EL (cell line): ENCODE measurements at places on chromosomes 7 and 10.

DNA sequence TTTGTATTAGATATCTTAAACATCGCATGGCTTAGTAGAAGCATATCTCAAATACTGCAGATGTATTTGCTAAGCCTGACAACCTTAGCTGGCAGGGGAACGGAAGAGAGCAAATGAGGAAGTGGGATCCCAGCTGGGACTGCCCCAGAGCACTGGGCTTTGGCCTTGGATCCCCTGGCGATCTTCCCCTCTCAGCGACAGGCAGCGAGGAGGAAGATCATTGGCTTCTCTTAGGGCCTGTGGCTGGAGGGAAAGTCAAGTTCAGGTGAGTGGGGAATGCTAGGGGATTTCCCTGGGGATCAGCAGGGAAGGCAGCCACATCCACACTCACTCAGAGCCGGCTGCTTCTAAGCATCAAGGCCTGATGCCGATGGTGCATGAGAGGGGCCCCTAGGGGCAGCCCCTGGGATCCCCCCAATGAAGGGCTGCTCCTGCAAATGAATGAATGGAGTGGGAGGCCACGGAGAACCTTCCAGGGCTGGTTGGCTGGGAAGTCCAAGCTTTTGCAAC lies 42.0 kb downstream of the LYZL2 start:
- DNase-seq = no peak

GRCh38 chr7:116122972-116123595 lies 87.3 kb upstream of the TES start:
- peak; percentile 36 for DNase-seq

DNA sequence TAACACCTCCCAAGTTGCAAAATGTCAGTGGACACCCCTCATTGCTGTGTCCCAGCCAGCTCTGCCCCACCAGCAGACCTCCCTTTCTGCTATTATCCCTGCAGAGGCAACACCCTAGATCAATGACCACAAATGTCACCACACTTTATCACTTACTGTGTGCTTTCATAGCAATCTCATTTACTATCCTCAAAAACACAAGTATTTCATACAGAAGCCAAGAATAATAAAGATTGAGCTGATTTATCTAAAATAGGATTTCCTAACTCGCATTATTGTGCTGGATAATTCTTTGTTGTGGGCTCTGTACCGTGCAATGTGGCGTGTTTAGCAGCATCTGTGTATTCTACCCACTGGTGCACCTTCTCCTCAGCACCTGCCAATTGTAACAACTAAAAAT lies 13.2 kb upstream of the ABCB5 start:
- DNase-seq = no peak

GRCh38 chr7:158248816-158249215 lies 338.8 kb downstream of the PTPRN2 start:
- DNase-seq = no peak

GRCh38 chr7:6359021-6359420 lies 86.6 kb upstream of the CYTH3 start:
- no peak for DNase-seq

- DNase-seq = no peak
Observed at GRCh38 chr7:106731646-106732444, 70.9 kb upstream of the CCDC71L start.

DNA sequence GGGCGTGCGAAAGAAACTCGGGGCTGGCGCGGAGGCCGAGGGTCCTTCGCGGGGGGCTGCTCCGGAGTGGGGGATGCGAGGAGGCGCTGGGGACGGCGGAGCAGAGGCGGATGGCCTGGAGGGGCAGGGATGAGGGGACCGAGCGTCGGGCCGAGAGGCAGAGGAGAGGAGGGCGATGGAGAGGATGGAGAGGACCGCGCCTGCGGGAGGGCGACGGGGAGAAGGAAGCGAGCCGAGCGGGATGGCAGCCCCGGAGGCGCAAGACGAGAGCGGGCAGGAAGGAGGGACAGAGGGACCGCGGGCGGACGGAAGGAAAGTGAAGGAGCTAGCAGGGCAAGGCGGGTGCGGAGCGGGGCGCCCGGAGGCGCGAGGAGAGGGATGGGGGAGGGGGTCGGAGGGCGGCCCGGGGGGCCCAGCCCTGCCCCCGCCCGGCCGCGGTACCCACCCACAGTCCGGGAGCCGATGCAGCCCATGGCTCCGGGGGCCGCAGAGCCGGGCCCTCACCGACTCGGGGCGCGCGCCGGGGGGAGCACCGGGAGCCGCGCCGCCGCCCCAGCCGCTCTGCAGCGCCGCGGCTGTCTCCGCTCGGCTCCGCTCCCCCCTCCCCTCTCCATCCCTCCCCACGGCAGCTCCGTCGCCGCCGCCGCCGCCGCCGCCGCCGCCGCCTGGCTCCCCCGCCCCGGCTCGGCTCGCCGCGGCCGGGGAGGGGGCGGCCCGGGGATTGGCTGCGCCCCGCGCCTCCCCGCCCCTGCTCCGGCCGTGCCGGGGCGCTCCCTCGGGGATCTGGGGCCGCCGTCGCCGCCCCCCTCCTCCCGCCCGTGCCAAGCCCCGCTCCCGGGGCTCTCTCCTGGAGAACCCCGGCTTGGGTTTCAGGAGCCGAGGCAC lies at the start of gene FAM131B:
Gene FAM131B, minus strand, starts transcription at position 583 of the 885 bp plus-strand sequence. Its CDS starts 110 bp downstream, at position 473.
- DNase-seq = peak; percentile 28

DNA sequence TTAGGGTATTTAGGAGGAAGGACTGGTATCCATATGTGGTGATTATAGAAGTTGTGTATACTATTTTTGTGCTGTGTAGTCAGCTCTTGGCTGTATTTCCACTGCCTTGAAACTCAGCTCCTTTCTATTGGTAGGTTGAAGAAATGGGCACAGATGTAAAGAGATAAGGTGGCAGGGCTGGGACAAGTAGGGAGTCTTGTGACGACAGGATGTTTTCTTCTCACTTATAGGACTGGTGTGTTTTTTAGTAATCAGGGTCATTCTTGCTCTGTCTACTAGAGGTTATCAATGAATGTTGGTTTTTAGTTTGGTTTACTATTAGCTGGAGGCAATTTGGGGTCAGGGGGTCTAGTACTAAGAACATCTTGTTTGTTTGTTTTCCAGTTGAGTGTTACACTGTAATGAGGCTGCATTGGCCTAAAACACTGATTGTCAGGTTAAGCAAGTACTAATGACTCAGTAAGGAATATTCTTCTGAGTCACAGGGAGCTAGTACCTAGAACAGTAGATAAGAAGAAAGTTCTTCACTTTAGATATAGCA lies 11.8 kb downstream of the UBN2 start:
- DNase-seq = peak; percentile 35

- DNase-seq = no peak
Observed at GRCh38 chr10:107577221-107577620, 412.7 kb upstream of the SORCS1 start.

DNA sequence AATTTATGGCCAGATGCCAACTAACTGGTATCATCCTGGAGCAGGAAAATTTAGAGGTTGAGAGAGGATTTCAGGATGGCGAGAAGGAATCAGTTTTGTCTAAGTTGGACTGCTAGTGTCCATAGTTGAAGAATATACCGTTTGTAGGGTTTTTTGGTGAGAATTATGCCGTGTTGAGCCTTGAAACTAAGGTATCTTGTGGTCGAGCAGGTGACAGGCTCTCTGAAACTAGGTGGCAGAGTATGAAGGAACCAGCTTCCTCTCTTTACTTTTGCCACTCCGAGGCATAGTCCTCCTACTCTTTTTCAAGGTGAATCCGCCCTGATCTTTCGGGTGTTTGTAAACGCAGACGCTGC lies 9.7 kb downstream of the MDFIC start:
- no peak for DNase-seq
